GM19239 (cell line): ENCODE measurements at places on chromosomes 16 and 17.

DNA sequence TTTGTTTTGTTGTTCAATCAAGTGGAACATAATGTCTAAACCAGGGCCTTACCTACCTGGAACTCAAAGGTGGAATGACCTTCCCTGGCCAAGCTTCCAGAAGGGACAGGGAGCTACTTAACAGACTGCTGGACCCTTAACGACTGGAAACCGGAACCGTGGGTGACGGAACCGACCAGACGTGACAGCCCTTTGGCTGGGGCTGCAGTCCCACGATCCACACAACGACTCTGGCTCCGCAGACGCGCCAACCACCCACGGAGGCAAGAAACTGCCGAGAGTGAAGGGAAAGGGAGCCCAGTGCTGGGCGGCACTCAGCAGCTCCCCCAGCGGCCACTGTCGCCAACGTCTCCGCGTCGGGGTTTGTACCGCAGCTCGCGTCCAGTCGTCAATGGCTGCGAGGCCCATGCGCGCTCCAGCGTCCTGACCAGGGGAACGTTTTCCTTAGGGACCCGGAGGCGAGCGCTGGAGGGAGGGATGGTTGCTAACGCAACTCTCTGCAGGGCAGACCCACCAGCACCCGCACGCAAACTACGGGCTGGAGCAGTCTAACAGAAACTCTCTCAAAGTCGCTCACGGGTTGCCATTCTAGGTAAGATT, 5.5 kb upstream of the KIF22 start:
- DNase-seq, result peak; percentile 54

GRCh38 chr16:23155445-23156049, 6.3 kb upstream of the USP31 start:
- DNase-seq, result no peak

DNA sequence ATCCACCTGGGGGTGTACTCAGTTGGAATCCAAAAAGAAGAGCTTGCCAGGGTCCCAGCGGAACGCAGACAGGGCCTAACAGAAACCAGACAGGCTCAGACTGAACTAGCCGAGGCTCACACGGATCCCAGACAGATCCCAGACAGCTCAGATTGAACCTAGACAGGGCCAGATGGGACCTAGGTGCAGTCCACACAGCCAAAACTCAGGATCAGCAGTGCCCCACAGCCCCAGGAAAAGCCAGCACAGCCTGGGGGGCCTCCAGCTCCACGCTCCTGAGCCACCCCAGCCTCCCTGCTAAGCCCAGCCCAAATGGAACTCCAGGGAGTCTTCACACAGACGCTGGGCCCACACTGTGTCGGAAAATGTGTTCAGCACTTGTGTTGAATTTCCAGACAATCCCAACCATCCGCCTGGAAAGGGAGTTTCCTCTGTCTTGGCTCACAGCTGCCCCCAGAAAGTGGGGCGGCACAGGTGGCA, 7.5 kb downstream of the STX1B start:
- no peak for DNase-seq

DNA sequence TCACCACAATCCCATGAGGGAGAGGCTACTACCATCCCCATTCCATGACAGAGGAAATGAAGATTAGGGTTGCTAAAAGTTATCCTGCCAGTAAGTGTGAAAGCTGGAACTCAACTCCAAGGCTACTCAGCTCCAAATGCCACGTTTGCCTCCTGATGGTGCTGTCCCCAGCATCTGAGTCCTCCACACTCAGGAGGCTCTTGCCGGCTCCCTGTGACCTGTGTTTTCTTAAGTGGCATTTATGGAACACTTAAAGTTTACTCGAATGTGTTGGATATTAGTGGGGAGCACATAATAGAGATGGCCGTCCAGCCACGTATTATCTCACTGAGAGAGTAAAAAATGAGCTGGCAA, 267.9 kb downstream of the CBLN1 start:
- DNase-seq, result no peak

DNA sequence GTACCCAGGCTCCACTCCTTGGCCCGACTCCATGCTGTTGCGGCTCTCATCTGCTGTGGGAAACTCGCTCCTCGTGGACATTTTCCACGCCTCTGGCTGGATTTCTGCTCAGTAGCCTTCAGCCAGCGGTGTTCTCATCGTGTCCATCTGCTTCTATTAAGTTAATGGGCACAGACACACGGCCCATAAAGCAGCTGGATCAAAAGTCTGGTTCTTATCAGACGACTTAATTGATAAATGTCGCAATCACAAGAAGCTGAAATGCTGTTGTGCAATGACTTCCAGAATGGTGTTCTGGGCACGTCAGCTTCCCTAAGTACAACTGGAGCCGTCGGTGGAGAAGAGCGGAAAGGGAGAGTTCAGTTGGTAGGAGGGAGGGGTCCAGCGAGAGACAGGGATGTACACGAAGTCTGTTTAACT, 211.7 kb upstream of the CHMP6 start:
- no peak for DNase-seq

DNA sequence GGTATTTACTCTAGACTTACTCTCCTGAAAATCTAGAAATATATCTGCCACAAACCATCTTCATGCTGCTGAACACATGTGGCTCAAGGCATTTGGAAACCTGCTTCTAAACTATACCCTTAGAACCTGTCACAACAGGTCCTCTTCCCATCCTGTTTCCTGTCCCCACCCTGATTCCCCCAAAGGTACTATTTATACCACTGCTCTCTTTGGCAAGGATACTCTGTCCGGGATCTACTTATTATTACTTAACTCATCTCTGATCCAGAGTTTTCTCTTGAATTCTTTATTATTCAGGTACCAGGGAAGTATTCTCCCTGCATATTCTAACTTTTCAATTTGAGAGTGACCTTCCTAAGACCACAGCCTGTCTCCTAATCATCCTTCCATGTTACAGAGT, 33.4 kb downstream of the TRAF4 start:
- no peak for DNase-seq

GRCh38 chr17:48427598-48427997, 2.4 kb downstream of the SKAP1 start:
- peak; percentile 69 for DNase-seq

- DNase-seq, result no peak
Observed at GRCh38 chr17:80827646-80828643, 163.7 kb upstream of the CHMP6 start.

DNA sequence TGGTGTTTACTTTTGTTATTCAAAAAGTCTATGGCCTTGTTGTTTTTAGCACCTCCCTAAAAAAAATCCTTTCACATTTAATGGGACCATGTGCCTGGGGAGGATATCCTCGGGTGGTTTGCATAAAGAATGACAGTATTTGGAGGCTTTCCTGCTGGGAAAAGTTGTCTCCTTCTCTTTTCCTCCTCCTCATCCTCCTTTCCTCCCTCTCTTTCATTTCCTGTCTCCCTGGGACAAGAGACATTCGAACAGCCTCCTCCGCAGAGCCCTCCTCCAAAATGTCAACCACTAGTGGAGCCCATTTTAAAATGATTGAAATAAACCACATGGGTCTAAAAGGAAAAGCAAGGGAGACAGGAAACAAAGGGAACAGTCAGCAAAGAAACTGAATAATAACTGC, 67.4 kb downstream of the MYH13 start:
- DNase-seq, result no peak

DNA sequence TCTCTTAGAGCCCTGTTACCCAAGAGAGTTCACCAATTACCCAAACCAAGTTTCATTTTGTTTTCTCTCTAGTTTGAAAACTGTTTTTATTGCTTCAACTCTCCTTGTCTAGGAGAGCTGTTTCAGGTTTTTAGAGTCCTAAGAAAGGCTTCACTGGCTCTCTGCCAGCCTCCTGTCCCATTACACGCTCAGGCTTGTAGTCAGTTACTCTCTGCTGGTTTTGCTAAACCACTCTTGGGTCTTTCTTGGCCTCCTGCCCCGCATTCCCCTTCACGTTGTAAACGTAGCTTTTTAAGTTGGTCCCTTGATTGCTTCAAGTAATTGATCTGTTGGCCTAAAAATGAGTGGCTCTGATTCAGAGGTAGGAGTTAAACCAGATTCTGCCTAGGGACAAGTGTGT, 529.1 kb downstream of the MAF start:
- no peak for DNase-seq

GRCh38 chr17:49871211-49871610, 23.3 kb upstream of the TAC4 start:
- DNase-seq, result no peak

DNA sequence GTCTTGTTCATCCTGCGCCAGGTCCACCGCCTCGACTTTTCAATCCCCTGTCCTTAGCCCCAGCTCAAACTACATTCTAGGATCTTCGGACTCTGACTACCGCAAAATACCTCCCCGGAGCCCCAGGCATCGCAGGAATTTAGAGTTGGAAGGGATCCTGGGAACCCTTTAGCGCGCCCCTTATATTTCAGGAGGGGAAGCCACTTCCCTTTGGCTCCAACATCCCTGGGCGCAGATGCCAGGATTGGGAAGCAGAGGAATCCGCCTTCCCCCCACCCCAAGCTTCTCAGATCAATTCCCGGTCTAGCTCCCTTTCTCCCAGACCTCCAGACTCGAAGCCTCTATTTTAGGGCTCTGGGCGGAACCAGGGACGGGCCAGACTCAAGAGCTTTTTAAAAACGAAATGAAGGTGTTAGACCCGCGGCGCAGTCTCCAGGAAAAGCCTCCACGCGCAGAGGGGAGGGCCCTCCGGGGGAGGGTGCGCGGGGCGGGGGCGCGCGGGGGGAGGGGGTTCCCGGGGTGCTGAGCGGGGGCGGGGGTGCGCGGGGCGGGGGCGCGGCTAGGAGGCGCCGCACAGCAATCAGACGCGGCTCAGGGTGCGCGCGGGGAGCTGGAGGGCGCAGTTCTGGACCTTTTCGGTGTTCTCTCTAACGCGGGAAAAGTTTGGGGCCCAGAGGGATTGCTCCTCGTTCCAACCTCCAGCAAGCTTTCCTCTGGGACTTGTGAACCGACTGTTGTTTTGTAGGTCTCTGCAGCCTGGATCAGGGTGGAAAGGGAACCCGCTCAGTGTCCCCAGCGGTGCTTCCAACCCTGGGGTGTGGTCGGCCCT, 1.6 kb downstream of the AHSP start:
- no peak for DNase-seq

- peak; percentile 63 for DNase-seq
Observed at GRCh38 chr16:90008708-90009145, 10.5 kb downstream of the DBNDD1 start.

GRCh38 chr16:89106533-89107202, 13.0 kb downstream of the ACSF3 start:
- DNase-seq, result no peak

DNA sequence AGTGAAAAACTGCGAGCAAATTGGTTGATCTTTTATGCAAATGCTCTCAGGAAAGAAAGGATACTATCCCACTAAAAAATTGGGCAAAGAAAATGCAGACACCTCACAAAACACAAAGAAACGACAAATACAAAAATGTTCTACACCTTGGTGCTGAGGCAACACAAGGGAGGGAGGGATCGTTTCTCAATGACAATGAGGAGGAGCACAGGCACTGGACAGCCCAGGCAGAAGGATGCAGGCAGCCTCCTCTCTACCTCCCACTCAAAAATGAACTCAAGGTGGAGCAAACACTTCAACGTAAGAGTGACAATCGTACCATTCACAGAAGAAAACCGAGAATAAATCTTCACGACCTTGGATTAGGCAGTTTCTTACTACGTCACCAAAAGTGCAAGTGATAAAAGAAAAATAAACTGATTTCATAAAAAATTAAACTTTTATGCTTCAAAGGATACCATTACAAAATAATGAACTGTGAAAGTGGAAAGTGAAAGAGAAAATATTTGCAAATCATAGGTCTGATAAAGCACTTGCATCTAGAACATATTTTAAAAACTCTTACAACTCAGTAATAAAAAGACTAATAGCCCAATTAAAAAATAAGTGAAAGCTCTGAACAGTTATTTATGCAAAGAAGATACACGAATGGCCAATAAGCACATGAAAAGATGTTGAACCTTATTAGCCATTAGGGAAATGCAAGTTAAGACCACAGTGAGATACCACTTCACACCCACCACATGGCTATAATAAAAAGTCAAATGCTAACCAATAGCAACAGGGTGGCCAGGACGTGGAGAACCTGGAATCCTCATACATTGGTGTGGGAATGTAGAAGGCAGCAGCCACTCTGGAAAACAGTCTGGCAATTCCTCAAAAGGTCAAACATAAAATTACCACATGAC, 80.8 kb upstream of the TRAP1 start:
- no peak for DNase-seq

DNA sequence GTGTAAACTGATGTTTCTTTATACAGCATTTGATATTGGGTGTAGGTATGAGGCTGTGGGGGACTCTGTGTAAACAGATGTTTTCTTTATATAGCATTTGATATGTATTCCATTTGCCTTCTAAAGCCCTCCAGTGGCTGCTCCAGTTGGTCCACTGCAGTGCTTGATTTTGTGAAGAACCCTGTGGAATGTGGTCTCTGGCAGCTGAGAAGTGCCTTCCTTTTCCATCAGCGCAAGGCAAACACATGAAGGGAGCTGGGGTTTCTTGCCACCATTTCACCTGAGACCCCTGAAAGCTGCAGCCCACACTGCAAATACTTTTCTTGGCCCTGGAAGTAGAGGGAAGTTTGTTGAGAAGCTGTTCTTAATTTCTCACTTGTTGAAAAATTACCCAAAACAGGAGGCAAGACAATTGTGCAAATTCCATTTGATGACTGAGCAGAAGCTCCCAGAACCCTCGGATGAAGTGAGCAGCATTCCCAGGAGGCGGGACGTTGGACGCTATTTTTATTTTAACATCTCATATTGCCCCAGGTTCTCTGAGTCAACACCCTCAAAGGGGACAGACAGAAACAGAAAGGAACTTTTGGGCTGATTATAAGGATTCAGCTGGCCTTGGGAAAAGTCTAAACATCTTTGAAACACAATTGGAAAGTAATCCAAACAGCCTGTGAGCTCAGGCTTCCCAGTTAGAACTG, 158.5 kb upstream of the RPH3AL start:
- no peak for DNase-seq

DNA sequence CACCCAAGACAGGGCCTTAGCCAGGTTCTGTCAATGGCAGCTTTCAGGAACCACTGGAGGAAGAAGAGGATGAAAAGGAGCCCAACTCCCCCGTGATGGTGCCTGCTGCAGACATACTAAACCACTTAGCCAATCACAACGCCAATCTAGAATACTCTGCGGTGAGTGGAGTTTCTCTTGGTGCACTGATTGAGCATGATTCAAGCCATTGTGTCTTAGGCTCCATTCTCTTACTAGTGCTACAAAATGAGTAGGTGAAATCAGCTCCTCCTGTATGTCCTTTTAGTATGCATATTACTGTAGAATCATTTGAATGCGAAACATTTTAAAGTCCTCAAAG, 1.4 kb downstream of the SETD6 start:
- DNase-seq, result no peak

- DNase-seq, result no peak
Observed at GRCh38 chr17:57438066-57438731, 181.9 kb downstream of the MSI2 start.

- DNase-seq, result no peak
Observed at GRCh38 chr16:4511441-4512082, 27.0 kb downstream of the CDIP1 start.

DNA sequence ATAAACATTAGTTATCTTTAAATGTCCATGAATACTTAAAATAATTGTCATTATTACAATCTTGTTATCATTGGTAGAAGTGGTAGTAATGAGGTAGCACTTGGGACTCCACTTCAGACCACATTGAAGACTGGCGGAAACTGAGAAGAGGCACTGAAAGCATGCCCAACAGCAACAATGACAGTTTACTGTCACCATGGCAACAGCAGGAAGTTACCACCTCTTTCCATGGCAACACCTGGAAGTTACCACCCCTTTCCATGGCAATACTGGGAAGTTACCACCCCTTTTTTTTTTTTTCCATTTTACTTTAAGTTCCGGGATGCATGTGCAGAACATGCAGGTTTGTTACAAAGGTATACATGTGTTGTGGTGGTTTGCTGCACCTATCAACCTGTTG, 494.9 kb upstream of the RBFOX1 start:
- DNase-seq, result no peak
